ENCODE measurements at places on chromosomes 2 and 18.

DNA sequence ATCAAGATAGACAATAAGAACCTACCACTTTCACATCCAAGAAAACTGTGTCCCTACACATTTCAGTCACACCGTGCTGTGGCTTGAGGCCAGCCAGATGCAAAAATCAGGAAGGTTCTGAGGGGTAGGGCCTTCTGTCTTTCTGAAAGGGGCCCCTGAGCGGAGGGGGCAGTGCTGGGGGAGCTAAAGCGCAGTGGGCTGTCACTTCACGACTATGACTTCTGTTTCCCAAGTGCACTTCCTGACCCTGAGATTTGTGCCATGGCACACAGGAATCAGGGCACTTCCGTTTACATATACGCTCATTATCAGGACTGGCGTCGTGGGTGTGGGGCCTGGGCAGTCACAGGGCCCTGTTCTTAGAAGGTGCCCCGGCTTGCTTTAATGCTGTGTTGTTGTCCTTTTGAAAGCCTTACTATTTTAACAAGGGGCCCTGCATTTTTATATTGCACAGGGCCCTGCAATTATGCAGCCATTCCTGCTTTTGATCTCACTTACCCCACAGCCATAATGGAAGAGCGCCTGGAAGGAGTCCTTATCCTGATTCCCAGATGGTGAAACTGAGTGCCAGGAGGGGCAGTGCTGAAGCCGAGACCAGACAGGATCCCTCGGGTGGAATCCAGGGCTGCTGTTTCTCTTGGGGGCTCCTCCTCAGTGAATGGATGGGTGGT, 620 bp downstream of the NGEF start:
- DNase-seq = no peak

- no peak for DNase-seq
Observed at GRCh38 chr2:28427741-28428415, 35.2 kb downstream of the FOSL2 start.

DNA sequence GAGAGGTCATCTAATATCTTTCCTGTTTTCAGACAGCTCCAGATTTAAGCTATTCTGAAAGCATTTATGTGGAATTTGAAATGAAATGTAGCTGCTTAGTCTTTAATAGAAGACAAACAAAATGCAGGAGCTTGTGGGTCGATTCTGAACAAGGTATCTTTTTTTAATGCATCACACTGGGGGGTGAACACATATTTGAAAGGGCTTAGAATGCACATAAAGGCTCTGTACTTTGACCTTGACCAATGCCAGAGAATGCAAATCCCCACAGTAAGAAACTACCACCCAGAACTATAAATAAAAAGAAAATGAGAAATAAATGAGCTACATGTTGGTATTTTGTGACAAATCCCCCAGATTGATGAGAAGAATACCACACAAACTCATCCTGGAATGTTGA, 489.3 kb downstream of the PIK3C3 start:
- DNase-seq = no peak

DNA sequence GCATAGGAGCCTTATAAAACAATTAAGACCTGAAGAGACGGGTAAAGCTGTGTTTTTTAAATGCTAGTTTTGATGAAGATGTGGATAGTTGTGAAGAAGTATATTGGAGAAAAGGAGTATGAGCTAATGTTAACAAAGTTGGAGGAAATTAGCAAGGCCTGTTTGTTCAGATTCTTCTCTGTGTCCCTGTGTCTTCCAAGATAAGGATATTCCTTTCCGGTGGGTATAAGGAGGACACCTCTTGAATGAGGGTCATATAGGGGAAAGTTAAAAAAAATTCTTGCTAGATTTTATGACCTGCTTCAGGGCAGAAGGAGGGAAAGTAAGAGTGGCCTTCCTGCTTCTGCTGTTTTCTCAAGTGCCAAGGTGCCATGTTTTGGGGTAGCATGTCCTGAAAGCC, 59.0 kb downstream of the CCDC68 start:
- DNase-seq = no peak

- DNase-seq = no peak
Observed at GRCh38 chr2:54336977-54337255, 80.9 kb upstream of the TSPYL6 start.

DNA sequence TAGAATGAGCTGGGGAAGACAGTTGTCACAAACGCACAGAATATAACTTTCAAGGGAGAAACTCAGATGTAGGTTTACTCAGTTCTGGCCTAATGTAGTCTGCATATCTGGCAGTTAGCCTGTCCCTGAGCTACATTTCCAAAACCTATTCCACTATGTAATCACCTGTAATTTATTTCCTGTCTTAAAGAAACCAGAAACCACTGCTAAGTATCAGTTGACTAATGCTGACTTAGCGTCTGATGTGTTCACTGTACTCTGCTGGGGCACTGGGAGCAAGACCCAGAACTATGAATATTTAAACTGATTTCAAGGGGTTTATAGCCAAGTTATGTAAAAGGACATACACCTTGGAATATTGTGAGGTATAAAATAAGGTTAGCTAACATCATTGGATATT, 1995.2 kb upstream of the PIK3C3 start:
- DNase-seq = no peak

GRCh38 chr2:1553671-1554295, 140.5 kb downstream of the TPO start:
- DNase-seq = no peak

- DNase-seq = no peak
Observed at GRCh38 chr2:24121469-24121868, 1.7 kb downstream of the PFN4 start.

- DNase-seq = no peak
Observed at GRCh38 chr2:183868153-183868552, 730.2 kb upstream of the ZNF804A start.

- no peak for DNase-seq
Observed at GRCh38 chr2:159759577-159759976, 38.4 kb downstream of the CD302 start.

- DNase-seq = no peak
Observed at GRCh38 chr18:70005580-70005979, 57.9 kb upstream of the CD226 start.

DNA sequence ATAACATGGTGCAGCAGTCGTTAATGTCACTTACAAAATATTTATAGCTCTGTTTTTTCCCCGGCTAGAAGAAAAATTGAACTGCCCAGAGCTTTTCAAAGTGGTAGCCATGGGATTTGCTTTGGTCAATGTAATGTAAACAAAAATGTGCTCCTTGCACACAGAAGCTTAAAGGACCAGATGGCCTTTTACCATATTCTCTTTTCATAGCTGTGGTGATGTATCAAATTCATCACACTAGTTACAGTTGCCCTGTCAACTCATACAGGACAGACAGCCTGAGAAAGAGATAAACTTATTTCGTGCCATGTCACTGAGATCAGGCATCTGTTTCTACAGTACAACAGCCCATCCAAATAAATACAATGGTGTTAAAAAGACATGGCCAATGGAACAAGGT, 368.1 kb upstream of the CDH19 start:
- DNase-seq = no peak

DNA sequence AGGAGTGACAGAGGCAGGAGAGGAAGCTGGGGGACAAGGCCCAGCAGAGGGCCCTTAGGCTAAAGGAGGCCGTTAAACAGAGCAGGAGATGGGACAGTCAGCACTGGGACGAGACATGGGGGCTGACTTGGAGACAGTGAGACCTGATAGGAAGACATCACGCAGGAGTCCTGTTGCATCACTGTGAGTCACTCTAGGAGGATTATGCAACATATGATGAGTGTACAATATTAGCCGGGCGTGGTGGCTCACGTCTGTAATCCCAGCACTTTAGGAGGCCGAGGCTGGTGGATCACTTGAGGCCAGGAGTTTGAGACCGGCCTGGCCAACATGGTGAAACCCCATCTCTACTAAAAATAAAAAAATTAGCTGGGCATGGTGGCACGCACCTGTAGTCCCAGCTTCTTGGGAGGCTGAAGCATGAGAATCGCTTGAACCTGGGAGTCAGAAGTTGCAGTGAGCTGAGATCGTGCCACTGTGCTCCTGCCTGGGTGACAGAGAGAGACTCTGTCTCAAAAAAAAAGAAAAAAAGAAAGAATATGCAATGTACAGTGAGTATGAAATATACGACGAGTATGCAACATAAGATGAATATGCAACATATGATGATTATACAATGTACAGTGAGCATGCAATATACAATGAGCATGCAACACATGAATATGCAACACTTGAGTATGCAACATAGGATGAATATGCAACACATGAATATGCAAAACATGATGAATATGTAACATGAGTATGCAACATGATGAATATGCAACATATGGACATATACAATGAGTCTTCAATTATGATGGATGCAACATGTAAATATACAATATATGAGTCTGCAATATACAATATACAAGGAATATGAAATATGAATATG, 83.3 kb upstream of the ID2 start:
- no peak for DNase-seq

- no peak for DNase-seq
Observed at GRCh38 chr2:7973801-7974480, 707.9 kb upstream of the ID2 start.

DNA sequence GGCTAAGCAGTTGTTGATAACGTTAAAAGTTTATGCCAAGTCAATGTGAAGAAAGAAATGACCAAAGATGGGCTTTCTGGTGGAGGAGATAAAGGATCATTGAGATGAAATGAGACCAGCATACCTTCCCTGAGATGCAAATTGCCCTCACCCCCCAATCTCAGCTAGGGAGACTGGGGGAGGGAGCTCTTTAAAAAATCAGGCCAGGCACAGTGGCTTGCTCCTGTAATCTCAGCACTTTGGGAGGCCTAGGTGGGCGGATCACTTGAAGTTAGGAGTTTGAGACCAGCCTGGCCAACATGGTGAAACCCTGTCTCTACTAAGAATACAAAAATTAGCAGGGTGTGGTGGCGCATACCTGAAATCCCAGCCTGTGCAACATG, 30.9 kb upstream of the KCMF1 start:
- no peak for DNase-seq

DNA sequence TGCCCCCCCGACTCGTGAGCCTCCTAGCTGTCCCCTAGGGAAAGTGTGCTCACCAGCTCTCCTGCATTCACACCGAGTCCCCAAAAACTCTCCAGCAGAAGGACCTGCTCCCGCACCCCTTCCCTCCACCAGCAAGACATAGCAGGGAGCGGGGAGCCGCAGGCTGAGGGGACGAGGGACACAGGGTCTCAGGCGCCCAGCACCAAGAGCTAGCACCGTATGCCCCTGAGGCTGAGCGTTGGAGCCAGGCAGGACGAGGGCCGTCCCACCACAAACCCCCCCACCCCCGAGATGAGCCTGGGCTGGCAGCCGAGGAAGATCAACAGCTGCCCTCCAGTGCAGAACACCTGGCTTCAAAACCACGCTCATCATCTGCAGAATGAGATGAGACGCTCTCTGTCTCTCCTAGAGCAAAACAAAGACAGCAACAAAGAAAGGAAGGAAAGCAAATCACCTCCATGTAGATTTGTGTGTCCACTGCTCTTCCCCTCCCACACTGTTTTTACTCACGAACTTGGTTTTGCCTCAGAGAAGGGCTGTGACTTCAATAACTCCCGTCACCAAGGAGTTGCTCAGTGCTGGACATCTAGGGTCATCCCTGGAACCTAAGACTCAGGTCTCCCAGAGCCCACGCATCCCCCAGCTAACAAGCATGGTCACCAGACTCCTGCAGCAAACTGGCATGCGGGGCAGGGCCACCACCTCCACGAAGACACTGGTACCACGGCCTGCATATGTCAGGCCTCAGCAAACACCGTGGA, 39.7 kb upstream of the SALL3 start:
- DNase-seq = no peak

- DNase-seq = no peak
Observed at GRCh38 chr18:43596105-43596712, 318.9 kb upstream of the SYT4 start.

GRCh38 chr18:73093687-73094250, 226.0 kb upstream of the NETO1 start:
- no peak for DNase-seq

- DNase-seq = no peak
Observed at GRCh38 chr2:226143091-226143490, 656.5 kb downstream of the IRS1 start.

GRCh38 chr18:8049147-8049546, 482.0 kb downstream of the PTPRM start:
- DNase-seq = no peak

DNA sequence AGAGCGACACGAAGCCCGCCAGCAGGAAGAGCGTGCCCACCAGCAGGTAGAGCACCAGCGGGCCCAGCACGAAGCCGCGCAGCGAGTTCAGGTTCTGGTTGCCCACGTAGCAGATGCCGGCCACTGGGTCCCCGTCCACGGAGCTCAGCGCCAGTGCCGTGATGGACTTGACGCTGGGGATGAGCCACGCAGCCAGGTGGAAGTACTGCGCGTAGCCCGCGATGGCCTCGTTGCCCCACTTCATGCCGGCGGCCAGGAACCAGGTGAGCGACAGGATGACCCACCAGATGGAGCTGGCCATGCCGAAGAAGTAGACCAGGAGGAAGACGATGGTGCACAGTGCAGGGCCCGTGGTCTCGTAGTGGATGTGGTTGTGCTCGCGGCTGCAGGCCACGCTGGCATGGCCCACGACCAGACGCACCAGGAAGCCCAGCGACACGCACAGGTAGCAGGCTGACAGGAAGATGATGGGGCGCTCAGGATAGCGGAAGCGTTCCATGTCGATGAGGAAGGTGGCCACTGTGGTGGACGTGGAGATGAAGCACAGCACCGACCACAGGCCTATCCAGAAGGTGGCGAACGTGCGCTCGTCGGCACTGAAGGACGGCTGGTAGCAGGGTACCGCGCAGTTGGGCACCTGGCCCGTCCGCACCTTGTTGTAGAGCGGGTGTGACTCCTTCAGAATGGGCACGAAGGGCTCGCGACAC, 2.1 kb downstream of the FZD5 start:
- no peak for DNase-seq

DNA sequence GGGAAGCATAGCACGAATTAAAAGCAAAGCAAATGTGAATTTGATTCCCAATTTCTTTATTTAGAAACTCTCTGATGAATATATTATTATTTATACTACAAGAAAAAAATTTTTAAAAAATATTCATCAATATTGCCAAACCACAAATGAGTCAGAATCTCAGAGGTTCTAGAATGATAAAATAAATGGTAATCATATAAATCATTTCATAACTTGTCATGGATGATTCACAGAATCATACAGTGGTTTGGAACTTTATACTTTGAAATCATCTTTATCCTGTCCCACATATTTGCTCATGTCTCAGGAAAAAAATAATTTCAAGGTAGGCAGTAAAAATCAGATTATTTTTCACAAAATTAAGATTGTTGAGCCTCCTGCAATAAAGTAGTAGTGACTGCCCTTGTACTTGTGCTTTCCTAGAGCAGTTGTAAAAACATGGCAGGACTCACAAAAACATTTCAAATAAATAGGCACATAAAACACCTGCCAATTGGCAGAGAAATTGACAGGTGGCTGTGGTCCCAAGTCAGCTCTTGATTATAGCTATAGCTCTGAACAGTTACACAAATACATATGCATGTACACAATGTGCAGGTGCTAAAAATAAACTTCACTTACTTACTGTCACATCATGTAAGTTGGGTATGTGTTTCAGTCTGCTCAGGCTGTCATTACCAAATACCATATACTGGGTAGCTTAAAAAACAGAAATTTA, 273.9 kb upstream of the SESTD1 start:
- DNase-seq = no peak

GRCh38 chr2:121237980-121238665, 46.9 kb downstream of the TFCP2L1 start:
- DNase-seq = no peak

- no peak for DNase-seq
Observed at GRCh38 chr2:30193104-30193681, 38.1 kb upstream of the LBH start.

Data from esophagus squamous epithelium (tissue), 5 donors.